CD4-positive, alpha-beta T cell treated with Interferon alpha-2 for 1 hour (primary cell): ENCODE measurements at places on chromosomes 13 and 19.

- DNase-seq, result no peak
Observed at GRCh38 chr13:106350208-106350607, 185.3 kb downstream of the EFNB2 start.

DNA sequence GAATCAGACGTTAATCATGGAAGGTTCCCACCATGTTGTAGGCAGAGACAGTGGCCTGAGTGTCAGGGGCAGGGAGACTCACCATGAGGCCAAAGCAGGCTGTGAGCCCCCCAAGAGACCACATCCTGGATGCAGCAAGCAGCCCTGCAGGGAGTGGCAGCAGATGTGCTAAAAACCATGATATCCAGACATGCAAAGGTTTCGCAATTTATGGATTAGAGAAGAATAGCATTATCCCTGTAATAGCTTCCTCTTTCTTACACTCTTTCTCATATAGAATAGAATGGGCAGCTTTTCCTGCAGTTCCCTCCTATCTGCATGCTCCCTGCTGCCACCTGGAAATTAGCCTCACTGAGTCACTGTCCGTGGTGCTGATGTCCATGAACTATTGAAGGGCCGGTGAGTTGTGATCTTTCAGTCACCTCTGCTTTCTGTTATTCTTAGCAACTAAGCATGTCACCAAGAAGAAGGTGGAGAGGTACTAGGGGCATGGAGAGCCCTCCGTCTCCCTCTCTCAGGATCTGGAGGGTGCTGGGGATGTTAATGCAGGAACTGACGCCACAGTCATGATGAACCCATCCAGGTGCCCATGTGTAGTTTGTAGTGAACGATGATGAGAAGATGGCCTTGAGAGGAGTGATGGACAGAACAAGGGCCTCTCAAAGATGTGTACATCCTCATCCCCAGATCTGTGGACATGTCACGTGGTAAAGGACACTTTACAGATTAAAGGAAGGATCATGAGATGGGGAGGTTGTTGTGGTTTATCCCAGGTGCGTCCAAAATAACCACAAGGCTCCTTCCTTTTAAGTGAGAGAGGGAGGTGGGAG, 9.9 kb downstream of the CEACAM4 start:
- DNase-seq, result no peak

GRCh38 chr13:109740121-109740520, 46.3 kb downstream of the IRS2 start:
- DNase-seq, result no peak

GRCh38 chr19:18533058-18533457, 10.3 kb downstream of the FKBP8 start:
- DNase-seq, result no peak

- DNase-seq, result no peak
Observed at GRCh38 chr19:16249826-16250404, 52.2 kb downstream of the AP1M1 start.

- DNase-seq, result no peak
Observed at GRCh38 chr13:93001866-93002461, 224.6 kb upstream of the GPC6 start.

DNA sequence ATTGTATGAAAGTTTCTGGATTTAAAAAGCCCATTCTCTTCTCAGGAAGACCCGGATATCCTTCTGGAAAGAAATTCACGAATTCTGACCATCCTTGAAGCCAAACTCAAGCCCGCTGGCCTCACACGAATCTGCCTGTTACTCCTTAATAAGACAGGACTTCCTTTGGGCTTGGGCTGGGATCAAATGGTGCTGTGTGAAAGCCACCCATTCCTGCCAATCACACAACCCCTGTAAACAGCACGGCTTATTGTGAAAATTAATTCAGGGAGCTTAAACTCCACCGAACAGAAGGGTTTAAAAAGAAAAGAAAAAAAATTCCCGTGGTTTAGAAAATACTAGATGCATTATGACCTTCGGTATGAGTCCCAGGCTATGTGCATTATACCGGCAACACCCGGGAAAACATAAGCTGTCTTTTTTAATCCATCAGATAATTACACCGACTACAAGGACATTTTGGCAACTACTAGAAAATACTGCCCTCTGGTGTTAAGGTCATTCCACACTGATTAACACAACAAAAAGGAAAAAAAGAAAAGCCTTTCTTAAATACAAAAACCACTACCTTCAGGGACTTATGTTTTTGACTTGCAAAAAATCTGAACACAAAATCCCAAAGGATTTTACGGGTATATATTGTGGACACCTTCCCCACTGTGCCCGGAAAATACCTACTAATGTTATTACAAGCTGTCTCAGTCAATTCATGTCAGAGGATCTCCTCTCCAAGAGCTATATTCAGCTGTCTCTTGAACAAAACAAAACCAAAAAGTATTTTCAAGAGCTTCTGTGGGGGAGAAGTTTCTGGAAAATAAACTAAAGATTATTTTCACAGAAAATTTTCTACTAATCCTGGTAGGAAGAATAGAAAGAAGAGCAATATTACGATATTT, 76.0 kb upstream of the LSM14A start:
- peak; percentile 52 for DNase-seq
